NCI-H748 treated with DMSO at 0.1 percent for 48 hours (cell line): ENCODE measurements at places on chromosomes 4 and X.

GRCh38 chr4:18103876-18104605 lies 82.5 kb upstream of the LCORL start:
- DNase-seq: no peak

- no peak for DNase-seq
Measured at GRCh38 chrX:6732101-6732500, 197.2 kb upstream of the VCX3A start.

GRCh38 chrX:13689741-13690211 lies 848 bp downstream of the RAB9A start:
- no peak for DNase-seq

DNA sequence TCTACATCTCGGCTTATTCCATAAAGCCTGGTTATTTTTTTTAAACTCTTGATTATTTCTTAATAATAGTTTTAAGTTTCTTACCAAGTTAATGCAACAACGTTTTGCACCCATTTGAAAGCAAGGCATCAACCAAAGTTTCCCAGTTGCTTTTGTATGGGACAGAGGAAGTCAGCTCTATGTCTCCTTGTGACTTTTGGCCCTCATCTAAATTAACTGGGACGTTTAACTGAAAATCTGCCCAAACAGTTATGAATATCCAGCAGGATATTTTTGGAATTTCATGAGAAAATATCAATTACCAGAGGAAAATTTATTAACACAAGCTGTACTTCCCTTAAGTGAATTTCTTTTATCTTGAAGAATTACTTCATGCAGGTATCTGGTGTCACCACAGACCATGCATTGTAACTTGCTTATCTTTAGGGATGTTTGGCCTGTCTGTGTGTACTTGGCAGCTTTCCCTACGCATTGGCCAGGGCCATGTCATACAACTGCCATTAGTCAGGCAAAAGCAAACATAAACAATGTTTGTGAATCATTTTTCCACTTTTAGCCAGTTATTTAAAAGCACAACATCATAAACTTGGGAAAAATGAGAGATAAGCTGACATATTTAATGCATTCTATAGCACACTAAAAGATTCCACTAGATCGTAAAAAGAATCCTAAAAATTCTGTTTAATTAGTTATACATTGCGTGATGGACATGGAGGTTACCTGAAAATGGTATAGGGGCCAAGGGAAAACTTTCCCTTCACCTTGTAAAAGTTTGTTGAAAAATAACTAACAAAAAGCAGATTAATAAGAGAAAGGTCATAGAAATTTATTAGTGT lies 101.4 kb upstream of the PDE5A start:
- no peak for DNase-seq

DNA sequence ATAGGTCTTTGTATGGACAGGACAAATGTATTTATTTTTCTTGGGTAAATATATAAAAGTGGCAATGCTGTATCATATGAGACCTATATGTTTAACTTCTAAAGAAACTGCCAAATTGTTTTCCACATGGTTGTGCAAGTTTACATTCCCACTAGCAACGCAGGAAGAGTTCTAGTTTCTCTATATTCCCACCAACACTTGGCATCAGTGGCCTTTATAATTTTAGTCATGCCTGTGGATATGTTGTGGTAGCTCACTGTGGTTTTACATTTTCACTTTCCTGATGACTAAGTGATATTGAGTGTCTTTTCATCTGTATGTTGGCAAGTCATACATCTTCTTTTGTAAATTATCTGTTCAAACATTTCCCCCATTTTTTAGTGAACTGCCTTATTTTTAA lies 126.0 kb downstream of the EMCN start:
- no peak for DNase-seq
